ENCODE measurements at places on chromosomes 5 and 9.

GRCh38 chr5:157665467-157666070, 5.8 kb upstream of the C5orf52 start:
- DNase-seq: no peak

GRCh38 chr5:65812648-65813047, 90.6 kb downstream of the NLN start:
- DNase-seq: no peak

DNA sequence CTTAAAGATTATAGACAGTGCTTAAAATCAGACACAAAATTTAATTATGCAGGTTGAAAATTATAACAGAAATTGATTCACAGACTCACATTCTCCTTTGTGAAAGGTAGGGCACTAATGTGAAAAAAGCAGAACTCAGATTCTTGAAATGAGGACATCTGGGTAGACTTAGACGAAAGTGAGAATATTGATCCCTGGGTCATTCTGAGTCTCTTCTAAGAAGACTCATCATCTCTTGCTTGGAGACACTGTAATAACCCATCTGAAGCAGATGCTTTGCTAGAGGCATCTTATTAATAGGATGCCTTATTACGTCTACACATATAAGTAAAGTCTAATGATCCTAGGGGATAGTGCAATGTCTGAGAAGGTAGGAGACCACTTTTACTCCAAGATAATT, 274.4 kb downstream of the HINT1 start:
- DNase-seq: no peak

DNA sequence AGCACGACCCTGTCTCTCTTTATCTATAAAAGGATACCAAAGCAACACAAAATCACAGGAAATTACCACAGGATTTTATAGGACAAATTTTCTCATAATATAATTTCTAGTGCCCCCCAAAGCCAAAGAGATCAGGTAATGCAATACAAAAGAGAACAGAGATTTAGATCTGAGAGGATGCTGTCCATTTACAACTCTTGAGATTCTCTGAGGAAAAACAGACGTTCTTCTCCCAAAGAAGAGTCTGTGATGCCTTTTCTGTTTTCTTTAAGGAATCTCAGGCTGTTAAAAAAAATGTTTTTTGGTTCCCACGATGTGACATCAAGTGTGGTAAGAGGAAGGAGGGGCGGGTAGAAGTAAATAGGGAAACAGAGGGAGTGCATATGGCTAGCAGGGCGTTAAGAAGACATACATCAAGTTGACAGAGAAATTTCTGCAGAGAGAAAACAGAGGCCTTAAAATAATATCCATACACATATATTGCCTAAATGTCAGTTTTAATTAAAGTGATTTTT, 274.7 kb downstream of the YTHDC2 start:
- DNase-seq: no peak

DNA sequence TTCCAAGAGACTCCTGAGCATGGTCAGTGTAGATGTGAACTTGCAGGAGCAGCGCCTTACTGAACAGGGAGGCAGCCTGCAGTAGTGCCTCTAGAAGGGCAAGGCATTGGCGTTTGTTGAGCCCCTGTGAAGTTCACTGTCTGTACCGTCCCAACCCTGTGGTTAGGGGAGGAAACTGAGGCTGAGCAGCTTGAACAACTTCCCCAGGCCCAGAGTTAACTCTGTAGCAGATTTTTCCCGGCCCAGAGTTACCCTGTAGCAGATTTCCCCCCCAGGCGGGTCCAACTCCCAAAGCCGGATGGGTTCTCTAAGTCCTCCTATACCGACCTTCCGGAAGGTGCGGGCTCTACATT, 9.6 kb downstream of the LMX1B start:
- DNase-seq: no peak

GRCh38 chr5:5304361-5305020, 118.0 kb upstream of the ICE1 start:
- no peak for DNase-seq

DNA sequence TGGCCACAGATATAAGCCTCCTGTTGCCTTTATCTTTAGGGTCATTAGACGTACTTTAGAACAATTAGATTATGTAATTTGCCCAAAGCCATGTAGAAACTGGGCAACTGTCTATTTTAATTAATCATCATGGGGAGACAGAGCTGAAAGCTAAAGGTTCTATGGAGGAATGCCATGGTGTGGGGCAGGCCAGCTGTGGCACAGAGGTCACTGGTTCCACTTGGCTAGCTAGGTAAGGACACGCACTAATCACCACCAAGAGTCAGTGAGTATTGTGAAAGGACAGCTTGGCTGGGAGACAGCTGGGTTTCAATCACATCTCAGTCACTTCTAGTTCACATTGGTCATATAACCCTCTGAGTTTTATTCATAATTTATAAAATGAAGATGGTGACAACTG, 81.7 kb downstream of the HMHB1 start:
- DNase-seq: no peak

DNA sequence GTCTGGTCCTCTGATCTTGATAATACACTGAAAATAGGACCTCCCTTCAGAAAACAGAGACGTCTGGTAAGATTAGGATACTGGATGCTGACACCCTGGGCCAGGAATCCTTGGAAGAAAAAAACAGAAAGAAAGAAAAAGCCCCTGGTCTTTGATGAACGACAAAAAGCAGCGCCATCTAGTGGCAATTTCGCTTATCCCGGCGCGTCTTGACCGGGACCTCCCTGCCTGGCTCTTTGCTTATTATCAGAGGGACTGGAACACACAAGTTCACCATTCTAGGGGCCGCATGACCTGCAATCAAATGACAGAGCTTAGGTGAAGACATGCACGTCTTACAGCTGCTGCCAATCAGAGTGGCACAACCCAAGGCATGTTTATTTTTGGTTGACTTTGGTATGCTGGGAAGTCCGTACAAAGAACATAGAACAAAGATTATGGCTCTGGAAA, 114.9 kb upstream of the NFIB start:
- no peak for DNase-seq

DNA sequence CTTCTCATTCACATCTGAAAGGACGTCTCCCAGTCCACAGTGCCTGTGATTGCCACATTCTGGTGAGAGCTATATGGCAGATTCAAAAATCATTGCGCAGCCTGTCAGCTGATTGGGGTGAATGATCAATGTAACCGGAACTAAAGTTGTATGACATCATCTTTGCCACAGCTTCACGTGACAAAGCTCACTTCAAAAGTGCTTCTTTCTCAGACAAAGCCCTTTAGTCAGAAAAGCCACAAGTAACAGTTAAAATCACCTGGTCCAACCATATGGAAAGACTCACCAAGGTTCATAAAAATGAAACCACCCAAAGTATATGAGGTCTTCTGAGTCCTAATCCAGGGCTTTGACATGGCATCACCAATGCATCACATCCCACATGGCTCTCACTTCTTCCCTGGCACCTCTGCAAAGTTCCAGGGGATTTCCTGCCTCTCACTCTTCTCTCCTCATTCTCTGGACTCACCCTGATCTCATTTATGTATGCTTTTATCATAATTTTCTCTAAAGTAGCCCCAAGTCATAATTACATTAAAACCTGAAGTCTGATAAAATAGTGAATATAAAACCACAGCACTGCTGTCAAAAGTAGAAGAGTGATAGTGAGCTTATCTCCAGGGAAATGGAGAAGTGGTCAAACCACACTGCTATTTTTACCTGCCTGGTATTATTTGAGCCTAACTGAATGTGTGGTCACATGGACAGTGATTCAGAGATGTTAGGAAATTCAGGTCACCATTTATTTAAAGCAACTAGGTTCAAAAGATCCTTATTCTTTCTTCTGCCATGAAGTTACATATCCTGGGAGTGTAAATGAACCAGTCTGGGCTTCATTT, 193.1 kb upstream of the PTGER4 start:
- no peak for DNase-seq

- no peak for DNase-seq
These were observed 108.7 kb upstream of the LMX1B start for GRCh38 chr9:126504977-126505455.

DNA sequence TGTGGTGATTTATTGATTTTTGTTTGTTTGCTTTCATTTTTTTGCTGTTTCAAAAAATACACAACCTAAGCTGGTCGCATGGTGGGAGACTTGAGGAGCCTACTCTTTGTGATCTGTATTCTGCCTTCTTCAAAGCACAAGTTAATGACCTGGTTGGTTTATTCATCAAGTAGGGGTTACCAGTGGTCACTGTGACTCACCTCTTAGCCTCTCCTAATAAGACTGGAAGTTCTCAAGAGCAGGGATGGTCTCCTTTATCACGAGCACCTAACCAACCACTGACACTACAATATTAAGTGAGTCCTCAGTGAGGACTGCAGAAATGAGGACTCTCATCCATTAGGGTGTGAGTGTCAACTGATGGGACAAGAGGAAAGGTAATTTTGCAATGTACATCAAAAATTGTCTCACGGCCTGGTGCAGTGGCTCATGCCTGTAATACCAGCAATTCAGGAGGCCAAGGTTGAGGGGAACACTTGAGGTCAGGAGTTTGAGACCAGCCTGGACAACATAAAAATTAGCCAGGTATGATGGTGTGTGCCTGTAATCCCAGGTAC, 13.6 kb upstream of the MTMR12 start:
- no peak for DNase-seq

DNA sequence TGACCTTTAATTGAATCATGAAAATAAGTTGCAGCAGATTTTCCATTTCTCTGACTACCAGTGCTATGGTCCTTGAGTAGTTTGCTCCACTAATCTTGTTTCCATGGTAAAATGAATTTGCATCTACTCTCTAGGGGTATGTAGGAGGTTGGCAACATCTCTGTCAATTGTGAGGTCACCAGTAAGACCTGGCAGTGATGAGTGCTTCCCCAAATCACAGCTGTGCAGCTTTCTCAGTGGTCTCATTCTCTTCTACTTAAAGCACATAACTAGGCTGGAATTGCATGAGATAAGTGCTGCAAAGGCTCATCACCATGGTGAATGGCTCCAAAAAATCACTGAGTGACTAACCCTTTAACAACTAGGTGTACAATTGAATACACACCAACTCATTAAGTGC, 36.3 kb downstream of the ADAMTS19 start:
- no peak for DNase-seq

GRCh38 chr9:81814401-81814793, 113.8 kb upstream of the SPATA31D4 start:
- no peak for DNase-seq

- no peak for DNase-seq
These were observed 13.3 kb upstream of the VAV2 start for GRCh38 chr9:134005381-134005780.

- no peak for DNase-seq
These were observed 420.8 kb upstream of the BRINP1 start for GRCh38 chr9:119789987-119790386.

GRCh38 chr5:119336262-119336661, 19.6 kb upstream of the TNFAIP8 start:
- no peak for DNase-seq

DNA sequence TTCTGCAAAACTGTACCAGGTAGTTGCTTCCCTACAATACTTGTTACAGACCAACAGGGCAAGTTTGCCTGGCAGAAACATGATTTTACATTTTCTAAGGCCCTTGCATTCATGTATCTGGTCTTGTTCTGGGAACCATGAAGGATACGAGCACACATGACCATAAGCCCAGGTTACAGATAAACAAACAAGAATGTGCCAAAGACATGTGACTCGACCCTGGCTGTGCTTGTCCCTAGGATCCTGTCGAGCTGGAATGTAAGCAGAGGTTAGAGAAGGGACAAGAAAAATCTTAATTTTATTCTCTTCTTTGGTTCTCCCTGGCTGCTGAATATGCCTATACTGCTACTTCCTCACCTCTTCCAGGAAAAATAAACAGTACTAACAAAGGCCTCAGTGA, 32.5 kb downstream of the PTCH1 start:
- DNase-seq: no peak

DNA sequence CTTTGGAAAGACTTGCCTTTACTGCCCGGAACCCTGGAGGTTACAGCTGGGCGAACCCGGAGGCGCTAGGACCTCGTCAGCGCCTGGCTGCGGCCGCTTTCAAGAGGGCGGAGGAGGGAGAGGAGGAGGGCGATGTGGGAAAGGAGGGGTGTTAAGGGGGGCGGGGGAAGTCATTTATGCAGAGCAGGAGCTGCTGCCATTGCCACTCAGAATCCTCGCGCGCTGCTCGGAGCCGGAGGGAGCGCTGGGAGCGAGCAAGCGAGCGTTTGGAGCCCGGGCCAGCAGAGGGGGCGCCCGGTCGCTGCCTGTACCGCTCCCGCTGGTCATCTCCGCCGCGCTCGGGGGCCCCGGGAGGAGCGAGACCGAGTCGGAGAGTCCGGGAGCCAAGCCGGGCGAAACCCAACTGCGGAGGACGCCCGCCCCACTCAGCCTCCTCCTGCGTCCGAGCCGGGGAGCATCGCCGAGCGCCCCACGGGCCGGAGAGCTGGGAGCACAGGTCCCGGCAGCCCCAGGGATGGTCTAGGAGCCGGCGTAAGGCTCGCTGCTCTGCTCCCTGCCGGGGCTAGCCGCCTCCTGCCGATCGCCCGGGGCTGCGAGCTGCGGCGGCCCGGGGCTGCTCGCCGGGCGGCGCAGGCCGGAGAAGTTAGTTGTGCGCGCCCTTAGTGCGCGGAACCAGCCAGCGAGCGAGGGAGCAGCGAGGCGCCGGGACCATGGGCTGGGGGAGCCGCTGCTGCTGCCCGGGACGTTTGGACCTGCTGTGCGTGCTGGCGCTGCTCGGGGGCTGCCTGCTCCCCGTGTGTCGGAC, at the start of gene PCSK5:
Gene PCSK5 (plus strand): TSS at position 202 of the 805 bp plus-strand sequence. CDS start 509 bp downstream, at position 711.
- peak; percentile 41 for DNase-seq

DNA sequence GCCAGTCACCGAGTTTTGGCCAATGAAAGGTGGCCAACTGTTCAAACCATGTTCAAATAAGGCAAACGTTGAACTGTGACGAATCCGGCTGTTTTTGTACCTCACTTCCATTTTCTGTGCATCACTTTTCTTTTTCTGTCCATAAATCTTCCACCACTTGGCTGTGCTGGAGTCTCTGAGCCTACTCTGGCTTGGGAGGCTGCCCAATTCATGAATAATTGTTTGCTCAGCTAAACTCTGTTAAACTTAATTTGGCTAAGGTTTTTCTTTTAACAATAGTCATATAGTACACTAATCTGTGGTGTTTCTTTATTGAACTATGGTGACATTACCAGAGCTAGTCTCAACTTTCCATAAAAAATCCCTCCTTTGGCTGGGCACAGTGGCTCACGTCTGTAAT, 11.3 kb downstream of the NIM1K start:
- no peak for DNase-seq

- DNase-seq: no peak
These were observed 558.5 kb upstream of the PTGER4 start for GRCh38 chr5:40121236-40121635.

- no peak for DNase-seq
These were observed 51.6 kb downstream of the ELOVL7 start for GRCh38 chr5:60792438-60792837.
